ENCODE measurements at places on chromosomes 11 and 22.
A peak's percentile ranks its signal among the peaks of the same experiment; 100 is the strongest.

- DNase-seq, result no peak
Measured at GRCh38 chr22:38485783-38486182, 17.9 kb downstream of the KDELR3 start.

- no peak for DNase-seq
Measured at GRCh38 chr11:73453562-73453961, 77.4 kb downstream of the RELT start.

DNA sequence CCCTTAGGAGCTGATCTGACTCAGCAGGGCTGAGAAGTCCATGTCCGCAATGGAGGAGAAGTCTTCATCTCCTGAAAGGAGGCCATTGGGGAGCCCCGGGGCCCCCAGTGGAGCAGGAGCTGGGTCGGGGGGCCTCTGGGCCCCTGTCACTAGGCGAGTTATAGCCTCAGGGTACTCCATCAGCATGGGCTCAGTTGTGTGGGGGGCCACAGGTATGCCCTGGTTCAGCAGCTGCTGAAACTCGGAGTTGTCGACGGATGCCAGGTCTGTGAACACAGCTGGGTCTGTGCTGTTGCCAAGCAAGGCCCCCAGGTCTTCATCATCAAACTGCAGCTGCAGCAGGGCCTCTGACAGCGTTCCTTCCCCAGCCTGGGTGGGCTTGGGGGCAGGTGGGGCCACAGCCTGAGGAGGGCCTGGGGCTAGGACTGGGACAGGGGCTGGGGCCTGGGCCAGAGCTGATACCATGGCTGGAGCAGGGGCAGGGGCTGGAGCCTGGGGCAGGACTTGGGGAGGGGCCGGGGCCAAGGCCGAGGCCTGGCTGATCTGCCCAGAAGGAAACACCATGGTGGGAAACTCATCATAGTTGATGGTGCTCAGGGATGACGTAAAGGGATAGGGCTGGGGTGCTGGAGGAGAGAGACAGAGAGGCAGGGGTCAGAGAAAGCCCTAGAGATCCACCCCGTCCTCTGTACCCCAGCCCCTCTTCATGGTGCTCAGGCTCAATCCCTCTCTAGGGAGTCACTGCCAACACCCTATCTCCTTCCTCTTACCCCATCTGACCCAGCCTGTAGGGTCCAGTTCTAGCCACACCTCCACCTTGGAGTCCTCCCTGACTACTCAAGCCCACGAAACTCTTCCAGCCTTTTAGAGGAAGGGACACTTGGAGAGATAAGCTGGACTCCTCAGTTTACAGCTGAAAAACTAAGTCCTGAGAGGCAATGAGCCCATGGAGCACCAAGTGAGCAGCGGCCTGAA is 8.1 kb downstream of the RELA start:
- DNase-seq, result no peak

GRCh38 chr22:45101515-45102227 is 62.1 kb upstream of the NUP50 start:
- DNase-seq, result no peak

GRCh38 chr11:58579192-58580129 is 598 bp downstream of the ZFP91 start:
- DNase-seq, result peak; percentile 88

DNA sequence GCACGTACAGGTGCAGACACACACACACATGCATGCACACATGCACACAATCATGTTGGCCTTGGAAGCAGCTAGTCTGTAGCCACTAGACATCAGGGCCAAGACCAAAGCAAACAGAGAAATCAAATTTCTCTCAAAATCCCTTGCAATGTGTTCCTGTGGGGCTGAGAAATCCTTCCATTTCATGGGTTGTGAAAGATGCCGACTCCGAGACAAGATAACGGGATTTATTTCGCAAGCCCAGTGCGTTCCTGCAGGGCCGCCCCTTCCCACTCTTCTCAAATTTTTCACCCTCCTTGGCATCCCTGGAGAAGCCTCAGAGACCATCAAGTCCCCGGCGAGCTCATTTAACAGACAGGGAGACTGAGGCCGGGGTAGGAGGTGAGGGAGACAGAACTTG is 366.7 kb downstream of the MN1 start:
- DNase-seq, result no peak

GRCh38 chr11:119375337-119376196 is 5.9 kb downstream of the USP2 start:
- DNase-seq, result no peak

GRCh38 chr22:31937341-31937740 is 7.0 kb upstream of the YWHAH start:
- DNase-seq, result no peak

DNA sequence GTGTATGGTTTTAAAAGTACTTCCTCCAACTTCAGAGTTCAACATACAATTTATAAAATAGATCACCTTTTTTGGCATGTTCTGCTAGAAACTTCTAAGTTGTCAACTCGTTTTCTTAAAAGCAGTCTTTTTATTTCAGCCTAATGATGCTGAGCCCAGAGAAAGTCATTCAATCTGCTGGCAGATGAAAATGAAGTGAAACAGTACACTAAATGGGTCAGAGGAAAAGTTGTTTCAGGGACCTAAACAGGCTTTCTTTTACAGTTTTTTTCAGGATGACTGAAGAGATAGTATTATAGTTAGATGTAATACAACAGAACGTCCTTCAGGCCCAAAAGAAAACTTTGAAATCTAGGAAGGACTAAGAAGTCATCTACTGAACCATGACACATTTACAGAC is 842.7 kb upstream of the CCDC90B start:
- no peak for DNase-seq

- no peak for DNase-seq
Measured at GRCh38 chr11:44443836-44444769, 121.4 kb upstream of the CD82 start.

DNA sequence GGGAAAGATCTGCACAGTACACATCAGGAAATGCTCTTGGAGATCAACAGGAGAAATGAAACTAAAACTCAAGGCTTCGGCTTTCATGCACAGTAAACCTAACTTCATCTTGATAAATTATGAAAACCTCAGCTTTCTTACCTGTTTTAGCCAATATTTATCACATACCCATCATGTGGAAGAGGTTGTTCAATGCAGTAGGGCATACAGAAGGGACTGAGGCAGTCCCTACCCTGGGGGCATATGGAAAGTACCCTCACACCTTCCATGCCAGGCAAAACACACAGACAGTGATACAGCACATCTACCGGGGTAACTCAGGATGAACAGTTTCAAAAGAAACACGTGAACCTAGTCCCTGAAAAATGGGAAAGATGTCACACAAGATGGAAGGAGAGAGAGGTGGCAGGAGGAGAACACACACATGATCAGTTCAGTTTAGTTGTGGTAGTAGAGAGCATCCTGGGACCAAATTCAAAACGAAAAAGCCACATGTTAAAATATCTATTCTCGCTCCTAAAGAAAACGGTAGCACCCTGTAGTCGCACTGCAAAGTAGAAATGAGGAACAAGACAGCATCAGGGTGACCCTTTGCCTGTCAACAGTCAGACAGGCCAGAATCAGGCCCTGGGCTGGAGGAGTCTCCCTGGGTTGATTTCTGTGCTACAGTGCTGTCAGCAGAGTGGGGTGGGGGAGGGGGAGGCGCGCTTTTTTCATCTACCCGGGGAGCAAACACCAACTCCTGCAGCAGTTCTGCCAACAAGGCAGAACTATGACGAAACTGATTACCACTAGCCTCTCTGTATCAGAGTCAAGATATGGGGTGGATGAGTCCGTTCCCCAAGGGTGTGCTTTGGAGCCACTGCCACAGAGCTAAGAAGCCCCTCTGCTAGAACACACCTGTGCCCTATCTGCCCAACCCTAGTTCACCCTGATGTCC is 1.3 kb downstream of the HIRA start:
- DNase-seq, result no peak

DNA sequence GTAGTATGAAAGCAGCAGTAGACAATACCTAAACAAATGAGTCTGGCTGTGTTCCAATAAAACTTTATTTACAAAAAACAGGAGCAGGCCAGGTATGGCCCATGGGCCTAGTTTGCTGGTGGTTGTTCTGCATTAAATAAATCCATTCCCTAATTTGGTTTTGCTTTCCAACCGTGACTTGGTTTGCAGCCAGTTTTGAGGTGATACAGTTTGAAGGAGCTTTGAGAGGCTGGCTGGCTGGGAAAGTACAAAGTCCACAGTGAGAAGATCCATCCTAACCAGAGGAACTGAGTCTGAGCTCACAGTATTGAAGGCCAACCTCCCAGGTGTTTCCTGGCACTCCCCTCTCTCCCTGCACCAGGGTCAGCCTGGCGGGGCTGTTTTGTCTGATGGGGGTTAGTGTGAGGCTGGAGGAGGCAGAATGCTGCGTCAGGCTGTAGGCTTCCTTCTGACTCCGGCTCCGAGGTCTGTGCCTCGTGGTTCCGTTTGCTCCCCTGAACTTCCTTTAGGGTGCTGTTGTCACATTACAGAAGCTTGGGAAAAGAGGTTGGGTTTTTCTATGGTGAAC is 129.5 kb downstream of the MICAL2 start:
- DNase-seq, result no peak

GRCh38 chr11:123308077-123308476 is 113.0 kb upstream of the CLMP start:
- no peak for DNase-seq

GRCh38 chr11:1117992-1118391 is 39.8 kb upstream of the MUC5AC start:
- DNase-seq, result no peak

DNA sequence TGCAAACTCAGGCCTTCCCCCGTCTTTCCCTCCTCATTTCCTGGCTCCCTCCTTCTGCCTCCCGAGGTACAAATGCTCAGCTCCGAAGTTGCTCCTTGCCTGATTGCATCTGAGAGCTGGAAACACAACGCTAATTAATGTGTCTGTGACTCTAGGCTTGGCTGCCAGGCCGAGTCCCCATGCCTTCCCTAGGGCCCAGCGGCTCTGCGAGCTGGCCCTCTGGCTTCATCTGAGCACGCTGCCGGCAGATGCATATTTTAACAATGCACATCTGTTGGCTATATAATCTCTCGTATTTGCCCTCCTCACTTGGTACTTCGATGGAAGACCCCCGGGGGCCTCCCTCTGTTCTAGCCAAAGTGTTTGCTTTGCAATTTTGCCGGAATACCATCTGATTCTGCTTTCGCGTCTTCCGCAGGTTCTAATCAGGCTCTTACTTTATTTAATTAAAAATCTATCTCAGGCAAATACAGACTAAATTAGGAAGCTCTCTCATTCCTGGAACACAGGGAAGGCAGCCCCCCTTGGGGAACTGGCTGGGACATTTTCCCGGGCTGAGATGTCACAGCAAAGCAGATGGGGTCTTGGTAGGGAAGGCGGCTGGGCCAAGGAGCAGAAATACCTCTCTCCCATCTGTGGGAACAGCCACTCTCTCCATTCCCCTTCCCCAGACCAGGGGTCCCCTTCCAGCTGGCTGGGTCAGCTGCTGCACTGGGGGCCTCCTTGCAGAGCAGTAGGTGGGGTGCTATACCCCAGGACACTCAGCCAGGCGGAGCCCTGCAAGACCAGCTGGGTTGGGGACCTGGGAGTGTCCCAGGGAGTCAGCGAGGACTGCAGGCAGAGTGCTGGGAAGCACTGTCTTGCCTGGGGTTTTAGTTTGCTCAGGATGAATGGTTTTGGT is 162.8 kb downstream of the ST3GAL4 start:
- DNase-seq, result no peak

GRCh38 chr11:119384332-119384731 is 2.8 kb upstream of the USP2 start:
- DNase-seq, result no peak

All from activated CD8-positive, alpha-beta memory T cell treated with anti-CD3 and anti-CD28 coated beads for 1 hour (primary cell).